SHP77 treated with DMSO at 0.1 percent for 48 hours (cell line): ENCODE measurements at places on chromosomes 1 and 21.

- DNase-seq: no peak
Measured at GRCh38 chr1:37438869-37439343, 35.5 kb upstream of the ZC3H12A start.

- no peak for DNase-seq
Measured at GRCh38 chr1:22641906-22642636, 1.4 kb upstream of the C1QC start.

- no peak for DNase-seq
Measured at GRCh38 chr1:23221107-23221506, 3.8 kb upstream of the HTR1D start.

DNA sequence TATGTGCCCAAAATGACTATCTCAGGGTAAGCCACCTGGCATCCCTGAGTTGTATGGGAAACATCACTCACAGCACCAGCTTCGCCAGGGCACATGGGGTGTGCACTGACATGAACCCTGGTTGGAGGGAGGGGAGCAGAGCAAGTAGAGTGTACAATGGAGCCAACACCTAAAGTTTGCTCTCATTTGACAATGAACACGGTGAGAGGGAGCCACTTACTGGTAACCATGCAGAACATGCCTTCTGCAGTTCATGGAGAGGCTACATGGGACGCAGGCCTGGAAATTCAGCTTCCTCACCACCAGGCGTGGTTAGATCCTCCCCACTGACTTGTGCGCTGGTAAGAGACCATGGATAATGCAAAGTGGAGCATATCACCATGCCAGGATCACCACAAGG, 10.0 kb upstream of the CPLANE2 start:
- DNase-seq: no peak

DNA sequence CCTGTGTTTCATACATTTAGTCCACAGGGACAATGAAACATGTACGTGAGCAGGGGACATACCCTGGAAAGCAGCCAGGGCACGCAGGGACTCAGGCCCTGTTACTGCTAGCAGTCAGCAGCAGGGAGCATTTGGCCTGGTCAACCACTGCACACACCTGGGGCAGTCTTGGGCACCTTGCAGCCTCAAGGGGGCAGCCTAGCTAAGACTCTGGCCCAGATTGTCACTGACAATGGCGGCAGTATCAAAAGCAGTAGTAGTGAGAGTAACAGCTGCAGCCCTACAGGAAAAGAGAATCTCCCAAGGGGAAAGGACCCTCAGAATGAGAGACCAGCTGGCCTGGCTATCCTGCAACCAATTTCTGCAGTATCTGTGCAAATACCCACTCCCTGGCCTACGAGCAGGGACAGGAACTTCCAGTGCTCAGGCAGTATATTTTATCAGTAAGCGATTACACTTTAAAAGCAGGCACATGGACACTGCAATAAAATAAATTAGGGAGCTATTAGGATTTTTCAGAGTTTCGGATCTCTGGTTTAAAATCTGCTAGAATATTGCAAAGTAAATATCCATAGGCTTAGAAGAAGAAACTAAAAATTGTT, 475.6 kb downstream of the LTN1 start:
- DNase-seq: peak; percentile 58

- no peak for DNase-seq
Measured at GRCh38 chr1:159228554-159228953, 23.9 kb downstream of the ACKR1 start.

DNA sequence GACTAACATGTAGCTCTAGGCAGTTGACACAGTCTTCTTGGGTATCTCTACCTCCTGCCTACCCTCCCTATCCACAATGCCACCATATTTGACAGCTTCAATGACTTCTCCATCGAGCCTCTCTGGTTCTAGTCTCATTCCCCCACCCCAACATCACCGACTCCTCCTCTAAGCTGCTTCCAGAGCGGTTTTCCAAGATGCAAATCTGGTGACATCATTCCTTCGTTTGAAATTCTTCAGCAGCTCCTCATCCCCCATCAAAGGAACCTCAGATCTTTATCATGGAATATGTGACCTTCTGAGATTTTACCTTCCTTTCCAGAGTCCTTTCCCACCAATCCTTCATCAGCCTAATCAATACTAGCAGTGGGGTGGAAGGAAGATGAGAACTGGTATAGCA, 352.4 kb upstream of the RUNX1 start:
- no peak for DNase-seq

DNA sequence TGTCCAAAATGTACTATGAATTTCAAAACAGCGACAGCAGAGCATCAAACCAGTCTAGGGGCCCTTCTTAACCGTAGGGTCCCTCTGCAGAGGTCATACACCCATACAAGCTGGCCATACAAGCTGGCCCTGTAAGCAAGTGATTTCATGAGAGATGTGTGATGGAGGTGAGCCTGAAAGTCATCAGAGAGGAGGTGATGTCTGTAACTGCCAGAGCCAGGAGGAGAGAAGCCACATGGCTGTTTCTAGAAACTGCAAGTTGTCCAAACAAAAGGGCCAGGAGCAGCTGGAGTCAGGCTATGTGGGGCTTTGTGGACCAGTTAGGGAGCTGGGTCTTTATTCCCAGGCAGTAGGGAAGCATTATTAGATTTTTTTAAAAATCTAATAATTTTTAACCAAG, 14.8 kb upstream of the SERINC2 start:
- no peak for DNase-seq

DNA sequence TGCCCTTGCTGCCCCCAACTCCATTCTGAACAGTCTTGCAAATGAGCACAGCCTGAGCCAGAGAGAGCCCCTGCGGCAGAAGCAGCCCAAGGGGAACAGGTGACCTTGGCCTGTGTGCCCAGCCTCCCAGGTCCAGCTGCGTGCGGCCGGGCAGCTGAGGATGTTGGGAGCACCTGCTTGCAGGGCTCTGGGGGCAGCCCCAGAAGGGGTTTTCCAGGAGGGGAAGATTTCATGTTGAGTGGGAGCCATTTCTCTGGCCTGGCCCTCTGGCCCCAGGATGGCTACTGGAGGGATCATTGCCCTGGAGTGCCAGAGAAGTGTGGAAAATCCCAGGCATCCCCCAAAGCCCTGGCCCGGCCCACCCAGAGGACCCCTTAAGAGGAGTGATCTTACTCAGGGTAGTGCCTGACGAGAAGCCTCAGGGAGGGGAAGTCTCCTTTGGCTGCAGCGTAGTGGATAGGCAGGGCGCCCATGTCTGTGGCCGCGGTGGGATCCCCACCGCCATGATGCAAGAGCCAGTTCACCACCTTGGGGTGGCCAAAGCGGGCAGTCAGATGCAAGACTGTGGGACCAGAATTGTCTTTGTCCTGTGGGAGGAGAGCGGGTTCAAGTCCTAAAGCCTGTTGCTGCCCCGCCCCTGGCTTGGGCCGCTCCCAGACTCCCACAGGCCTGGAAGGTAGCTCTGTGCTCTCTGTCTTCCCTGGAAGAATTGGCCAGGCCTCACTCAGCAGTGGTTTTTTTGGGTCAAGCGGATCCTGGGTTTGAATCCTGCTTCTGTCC, 20.6 kb upstream of the RNU1-4 start:
- DNase-seq: no peak

- DNase-seq: no peak
Measured at GRCh38 chr1:89822109-89822962, 1.5 kb downstream of the LRRC8D start.

GRCh38 chr21:43597052-43597451, 62.2 kb downstream of the HSF2BP start:
- DNase-seq: no peak
